Dorsolateral prefrontal cortex (tissue), 122 donors: ENCODE measurements at places on chromosomes 5 and 9.

GRCh38 chr5:68478301-68479095 is 262.9 kb downstream of the PIK3R1 start:
- no peak for DNase-seq

- no peak for DNase-seq
Observed at GRCh38 chr9:81394881-81395675, 294.3 kb downstream of the TLE1 start.

- no peak for DNase-seq
Observed at GRCh38 chr5:107776922-107777740, 106.4 kb upstream of the EFNA5 start.

DNA sequence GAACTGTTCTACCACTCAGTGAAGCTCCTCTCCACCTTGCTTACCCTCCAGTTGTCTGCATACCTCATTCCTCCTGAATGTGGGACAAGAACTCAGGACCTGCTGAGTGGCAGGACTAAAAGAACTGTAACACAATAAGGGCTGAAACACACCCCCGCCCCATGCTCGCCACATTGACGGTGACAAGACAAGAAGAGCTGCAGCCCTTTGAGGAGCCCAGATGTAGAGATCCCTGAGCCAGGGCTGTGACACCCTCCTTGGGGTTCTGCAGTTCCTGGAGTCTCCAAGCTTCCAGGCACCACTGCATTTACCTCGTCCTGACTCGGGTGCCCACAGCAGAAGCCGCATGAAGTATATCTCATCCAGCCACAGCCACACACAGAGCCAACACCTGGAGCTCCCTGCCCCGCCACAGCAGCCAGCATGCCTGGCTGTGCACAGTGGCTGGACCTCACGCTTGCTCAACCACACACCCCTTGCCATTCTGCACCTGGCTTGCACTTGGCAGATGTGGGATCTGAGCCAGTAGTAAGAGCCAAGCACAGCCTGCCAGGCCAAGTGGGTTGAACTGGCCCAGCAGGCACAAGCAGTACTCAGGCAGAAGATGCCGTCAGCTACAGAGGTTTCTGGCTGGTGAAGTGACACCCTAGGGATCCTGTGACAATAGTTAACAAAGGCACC is 166.1 kb downstream of the RNF180 start:
- peak; percentile 34 for DNase-seq

GRCh38 chr5:181088289-181088688 is 42.7 kb downstream of the OR2V1 start:
- DNase-seq = no peak

DNA sequence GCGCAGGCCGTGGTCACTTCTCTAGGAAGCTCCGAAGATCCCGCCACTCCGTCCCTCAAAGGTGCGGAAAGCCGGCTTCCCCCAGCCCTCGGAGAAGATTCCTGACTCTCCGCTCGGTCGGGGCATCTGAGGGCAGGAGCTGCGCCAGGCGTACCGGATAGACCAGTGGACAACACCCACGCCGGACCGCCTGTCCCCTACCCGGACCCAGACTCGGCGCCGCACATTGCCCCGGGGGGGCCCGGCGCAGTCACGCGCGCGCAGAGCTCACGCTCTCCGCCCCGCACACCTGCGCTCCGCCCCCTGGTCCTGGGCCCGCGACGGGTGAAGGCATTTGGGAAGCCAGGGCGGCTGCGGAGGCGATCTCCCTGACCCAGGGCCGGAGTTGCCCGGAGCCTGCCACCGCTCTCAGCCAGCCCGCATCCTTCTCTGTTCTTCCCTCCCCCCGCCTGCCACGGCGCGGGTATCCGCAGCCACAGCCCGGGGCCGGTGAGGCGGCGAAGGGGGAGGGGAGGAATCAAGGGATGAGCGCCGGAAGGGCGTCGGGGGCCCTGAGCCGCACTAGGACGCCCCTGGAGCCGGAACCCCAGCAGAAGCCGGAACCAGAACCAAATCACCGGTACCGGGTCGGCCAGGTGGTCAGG is 448 bp downstream of the RELL2 start:
- no peak for DNase-seq

- no peak for DNase-seq
Observed at GRCh38 chr9:117448066-117448465, 33.2 kb upstream of the ASTN2 start.

- DNase-seq = no peak
Observed at GRCh38 chr9:76576344-76576743, 117.4 kb downstream of the GCNT1 start.

DNA sequence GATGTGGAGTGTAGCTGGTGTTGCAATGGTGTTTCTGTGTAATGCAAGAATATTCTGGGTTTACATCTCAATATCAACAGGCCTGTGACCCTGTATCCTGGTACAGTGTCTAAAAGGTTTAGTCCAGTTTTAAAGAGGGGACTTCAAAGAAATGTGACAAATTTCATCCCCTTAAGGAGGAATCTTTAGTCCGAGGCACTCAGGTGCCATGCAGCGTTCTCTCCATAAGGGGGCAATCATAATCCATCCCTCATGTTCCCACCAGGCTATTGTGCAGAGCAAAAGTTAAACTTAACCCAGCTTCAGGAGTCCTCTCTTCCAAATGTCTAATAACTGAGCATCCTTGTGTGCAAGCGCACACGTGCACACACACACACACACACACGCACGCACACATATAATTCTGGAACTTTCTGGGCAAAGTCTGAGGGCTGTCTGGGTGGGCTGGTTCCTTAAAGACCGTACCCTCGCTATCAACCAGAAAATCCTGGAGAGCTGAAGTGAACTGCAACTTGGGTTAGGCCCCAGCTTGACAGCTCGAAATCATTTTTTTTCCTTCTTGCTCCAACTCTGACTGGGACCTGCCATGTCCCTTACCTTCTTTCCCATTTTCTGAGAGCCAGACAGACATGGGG is 46.0 kb downstream of the CRB2 start:
- no peak for DNase-seq

- no peak for DNase-seq
Observed at GRCh38 chr5:157278319-157279037, 12.6 kb downstream of the CYFIP2 start.

DNA sequence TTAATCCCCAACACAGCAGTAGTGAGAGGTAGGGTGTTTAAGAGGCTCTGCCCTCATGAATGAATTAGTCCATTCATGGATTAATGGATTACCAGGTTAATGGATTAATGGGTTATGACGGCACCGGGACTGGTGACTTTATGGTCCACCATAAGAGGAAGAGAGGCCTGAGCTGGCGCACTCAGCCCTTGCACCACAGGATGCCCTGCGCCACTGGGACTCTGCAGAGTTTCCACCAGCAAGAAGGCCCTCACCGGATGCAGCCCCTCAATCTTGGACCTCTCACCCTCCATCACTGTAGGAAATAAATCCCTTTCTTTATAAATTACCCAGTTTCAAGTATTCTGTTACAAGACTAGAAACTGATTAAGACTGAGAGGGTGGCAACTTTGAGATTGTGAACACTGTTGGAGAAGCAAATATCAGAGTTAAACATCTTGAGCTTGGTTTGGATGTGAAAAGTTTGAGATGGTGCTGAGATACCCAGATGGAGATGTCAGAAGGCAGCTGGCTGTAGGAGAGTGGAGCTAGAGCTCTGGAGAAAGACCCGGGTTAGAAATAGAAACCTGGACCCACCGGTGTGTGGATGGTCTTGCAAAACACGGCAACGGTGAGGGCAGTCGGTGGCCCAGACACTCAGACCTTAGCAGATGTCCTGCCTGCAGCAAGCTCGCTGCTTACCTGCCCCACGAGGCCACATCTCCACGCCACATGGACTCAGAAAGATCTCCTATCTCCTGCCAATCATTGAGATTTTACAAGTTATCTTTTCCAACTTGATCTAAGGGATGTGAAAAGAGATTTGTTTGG is 98.8 kb downstream of the HSD17B3 start:
- DNase-seq = no peak

- DNase-seq = peak; percentile 16
Observed at GRCh38 chr9:87147839-87148238, 200.5 kb upstream of the GAS1 start.

DNA sequence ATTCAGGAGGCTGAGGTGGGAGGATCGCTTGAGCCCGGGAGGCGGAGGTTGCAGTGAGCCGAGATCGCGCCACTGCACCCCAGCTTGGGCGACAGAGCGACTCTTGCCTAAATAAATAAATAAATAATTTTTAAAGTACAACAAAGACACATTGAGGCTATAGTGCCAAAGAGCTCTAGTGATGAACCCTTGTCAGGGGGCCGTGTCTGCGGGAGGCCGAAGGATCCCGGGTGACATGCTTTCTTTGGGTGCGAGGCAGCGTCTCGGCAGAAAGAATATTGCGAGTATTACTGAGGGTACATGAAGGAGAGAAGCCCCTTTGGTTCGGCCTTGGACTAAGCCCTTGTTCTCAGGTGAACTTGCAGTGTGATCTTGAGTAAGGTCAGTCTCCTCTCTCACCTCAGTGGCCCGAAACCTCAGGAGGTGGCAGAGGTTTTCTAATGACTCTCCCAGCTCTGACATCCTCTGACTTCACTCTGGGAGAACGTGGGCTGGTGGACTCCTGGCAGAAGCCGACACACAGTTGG is 397 bp upstream of the RECK start:
- DNase-seq = no peak

- no peak for DNase-seq
Observed at GRCh38 chr9:135073081-135073740, 14.3 kb upstream of the OLFM1 start.

- DNase-seq = no peak
Observed at GRCh38 chr9:79577969-79578723, 6.4 kb downstream of the TLE4 start.

- DNase-seq = no peak
Observed at GRCh38 chr5:174937201-174938123, 213.1 kb downstream of the MSX2 start.

- DNase-seq = no peak
Observed at GRCh38 chr9:71824257-71824656, 55.9 kb upstream of the CEMIP2 start.

DNA sequence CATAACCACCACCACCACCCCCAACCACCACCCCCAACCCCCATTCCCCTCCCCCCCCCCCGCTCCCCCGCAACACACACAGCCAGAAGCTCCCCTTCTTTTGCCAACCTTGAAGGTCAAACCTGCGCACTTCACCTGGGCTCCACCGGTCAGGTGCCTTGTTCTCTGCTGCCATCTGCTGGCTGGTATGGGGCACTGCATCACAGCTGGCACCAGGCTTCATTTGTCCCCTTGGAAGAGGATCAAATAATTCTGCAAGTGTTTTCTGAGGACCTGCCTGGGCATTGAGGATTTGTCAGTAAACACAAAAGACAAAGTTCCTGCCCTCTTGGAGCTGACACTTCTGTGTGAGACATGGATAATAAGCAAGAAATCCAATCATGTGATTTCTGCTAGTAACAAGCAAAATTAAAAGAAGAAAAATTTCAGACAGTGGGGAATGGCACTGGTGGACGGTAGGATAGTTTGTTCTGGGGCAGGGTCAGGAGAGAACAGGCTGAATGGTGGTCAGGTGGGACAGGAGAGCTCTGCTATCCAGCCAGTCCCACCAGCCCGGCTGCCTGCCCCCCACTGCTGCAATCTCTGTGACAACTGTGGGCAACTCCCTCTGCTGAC is 55.6 kb upstream of the LMX1B start:
- peak; percentile 66 for DNase-seq

- peak; percentile 70 for DNase-seq
Observed at GRCh38 chr9:131590907-131591844, 45.9 kb downstream of the PRRT1B start.

- DNase-seq = no peak
Observed at GRCh38 chr5:169905017-169905416, 75.3 kb downstream of the INSYN2B start.

GRCh38 chr5:19865336-19866089 is 122.5 kb downstream of the CDH18 start:
- no peak for DNase-seq
